ENCODE measurements at places on chromosomes 3 and 15. TPM values are rescaled to one million over a fixed set of nuclear protein-coding genes. Genes with fewer than 3 reads are reported as not detected.

DNA sequence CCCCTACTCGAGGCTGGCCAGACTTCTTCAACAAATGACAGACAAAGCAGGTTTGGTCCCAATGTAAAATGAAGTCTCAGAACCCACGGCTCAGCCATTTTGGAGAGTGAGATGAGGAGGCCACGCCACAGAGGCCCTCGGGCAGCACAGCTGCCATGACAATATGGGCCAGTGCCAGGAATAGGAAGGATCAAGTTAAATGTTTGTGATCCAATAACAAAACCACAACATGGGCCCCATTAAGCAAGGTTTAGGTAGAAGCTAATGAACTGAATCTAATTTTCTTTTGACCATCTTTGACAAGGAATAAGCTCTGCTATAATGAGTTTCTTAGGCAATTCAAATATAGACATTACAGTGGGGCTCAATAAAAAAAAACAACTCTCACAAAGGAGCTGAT lies 52.6 kb downstream of the RFTN1 start:
- no peak for DNase-seq
- no peaks in the 10 kb centered on the region for H3K27me3 ChIP-seq
- H3K4me1 ChIP-seq = no peaks in the 10 kb centered on the region
- no peak overlapping the region for H3K4me3 ChIP-seq
- H3K36me3 ChIP-seq = no peaks in the 10 kb centered on the region

GRCh38 chr3:152151216-152151876 lies 117.4 kb upstream of the MBNL1 start:
- H3K27ac ChIP-seq = peak overlapping the region; percentile 58
- no peaks in the 10 kb centered on the region for H3K36me3 ChIP-seq
- H3K4me1 ChIP-seq = no peaks in the 10 kb centered on the region

GRCh38 chr3:16513141-16514020 lies at the start of gene RFTN1:
TSS of gene RFTN1 (minus strand) at chr3:16513699. CDS start at chr3:16493869, 19,830 bp downstream.
- no peaks in the 10 kb centered on the region for H3K36me3 ChIP-seq
- H3K4me3 ChIP-seq = peak within 1 kb of the TSS; percentile 73
- H3K27me3 ChIP-seq = no peaks in the 10 kb centered on the region
- H3K27ac ChIP-seq = peak within 1 kb of the TSS; percentile 78

GRCh38 chr15:80578206-80578595 lies 116.9 kb upstream of the ABHD17C start:
- H3K36me3 ChIP-seq = no peaks in the 10 kb centered on the region
- no peak for DNase-seq
- no peak overlapping the region for H3K4me3 ChIP-seq
- no peak overlapping the region for H3K27ac ChIP-seq
- no peaks in the 10 kb centered on the region for H3K27me3 ChIP-seq

DNA sequence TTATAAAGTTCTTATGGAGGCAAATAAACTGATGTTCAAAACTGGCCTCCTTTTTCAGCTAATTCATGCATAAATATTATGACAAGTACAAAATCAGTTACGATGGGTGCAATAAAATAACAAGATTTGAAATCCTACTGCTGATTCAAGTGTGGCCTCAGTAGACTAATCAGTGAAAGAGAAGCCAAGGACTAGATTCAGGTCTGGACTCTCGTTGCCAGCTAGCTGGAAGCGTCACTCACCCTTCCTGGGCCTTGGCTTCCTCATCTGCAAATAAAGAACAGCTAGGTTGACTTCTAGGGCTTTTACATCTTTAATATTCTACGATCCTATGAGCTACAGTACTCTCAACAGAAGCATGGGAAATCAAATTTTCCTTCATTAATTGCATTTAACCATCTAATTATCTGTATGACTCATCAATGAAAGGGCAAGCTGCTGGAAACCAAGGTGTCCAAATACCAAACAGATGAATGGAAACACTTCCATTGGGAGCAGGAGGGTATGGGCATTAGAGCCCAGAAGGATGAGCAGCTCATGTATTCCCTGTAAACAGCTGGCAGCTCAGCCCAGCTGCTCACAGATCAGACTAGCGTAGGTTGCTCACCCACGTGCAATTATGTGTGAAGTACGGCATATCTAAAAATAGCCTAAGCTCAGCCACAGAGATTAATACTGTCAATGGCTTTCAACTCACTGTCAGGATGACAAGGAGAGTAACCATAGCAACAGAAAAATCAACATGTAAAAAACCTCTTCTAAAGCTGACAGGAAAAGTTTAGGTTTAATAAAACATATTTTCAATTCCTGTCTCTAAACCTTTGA lies 294.8 kb downstream of the PLCL2 start:
- DNase-seq = no peak
- H3K27me3 ChIP-seq = no peaks in the 10 kb centered on the region
- H3K36me3 ChIP-seq = no peaks in the 10 kb centered on the region
- no peak overlapping the region for H3K4me3 ChIP-seq
- H3K27ac ChIP-seq = no peak overlapping the region

GRCh38 chr3:27715454-27715806 lies 6.7 kb downstream of the EOMES start:
- no peak overlapping the region for H3K27ac ChIP-seq
- no peaks in the 10 kb centered on the region for H3K36me3 ChIP-seq
- no peaks in the 10 kb centered on the region for H3K4me1 ChIP-seq
- H3K4me3 ChIP-seq = no peak overlapping the region

DNA sequence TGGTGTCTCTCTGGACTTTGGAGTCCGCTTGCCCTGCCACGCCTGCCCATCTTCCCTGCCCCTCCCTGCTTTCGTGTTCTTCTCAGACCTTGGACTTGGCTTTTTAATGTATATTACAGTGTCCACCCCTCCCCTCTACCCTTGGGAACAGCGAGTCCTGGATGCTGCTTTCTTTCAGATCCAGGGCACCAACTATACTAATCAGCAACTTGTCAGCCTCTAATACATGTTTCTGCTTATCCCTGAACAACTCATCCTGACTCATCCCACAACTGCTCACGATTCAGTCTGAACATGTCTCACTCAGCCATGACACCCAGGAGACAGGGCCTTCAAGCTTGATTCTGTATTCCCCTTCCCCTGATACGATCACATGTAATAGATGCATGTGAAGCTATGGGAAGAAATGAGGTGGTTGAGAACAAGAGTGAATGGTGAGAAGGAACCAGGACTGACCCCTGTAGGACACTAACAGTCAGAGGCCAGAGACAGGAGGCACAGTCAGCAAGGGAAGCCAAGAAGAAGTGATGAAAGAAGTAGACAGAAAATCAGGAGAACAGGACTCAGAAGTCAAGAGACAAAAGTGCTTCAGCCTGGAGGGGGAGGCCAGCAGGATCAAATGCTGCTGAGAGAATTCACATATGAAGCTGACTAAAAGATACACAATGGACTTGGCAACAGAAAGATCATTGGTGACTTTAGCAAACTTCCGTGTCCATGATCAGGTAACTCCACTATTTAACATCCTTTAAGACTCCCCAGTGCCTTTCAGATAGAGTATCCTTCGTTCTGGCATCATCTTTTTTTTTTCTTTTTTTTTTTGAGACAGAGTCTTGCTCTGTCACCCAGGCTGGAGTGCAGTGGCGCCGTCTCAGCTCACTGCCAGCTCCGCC lies 35.4 kb downstream of the BCL2L10 start:
- H3K4me3 ChIP-seq = no peak overlapping the region
- no peaks in the 10 kb centered on the region for H3K36me3 ChIP-seq

- no peak for DNase-seq
- H3K4me1 ChIP-seq = peaks cover 10% of the 10 kb centered on the region
- H3K4me3 ChIP-seq = no peak overlapping the region
Measured at GRCh38 chr3:37963016-37963415, 27.6 kb upstream of the VILL start.

Gene LTK
- total RNA-seq = 0.24 TPM

Gene SAMD7
- not detected for total RNA-seq

Gene TNIK
- total RNA-seq = 20.3 TPM

Gene AADACL2
- total RNA-seq = not detected

DNA sequence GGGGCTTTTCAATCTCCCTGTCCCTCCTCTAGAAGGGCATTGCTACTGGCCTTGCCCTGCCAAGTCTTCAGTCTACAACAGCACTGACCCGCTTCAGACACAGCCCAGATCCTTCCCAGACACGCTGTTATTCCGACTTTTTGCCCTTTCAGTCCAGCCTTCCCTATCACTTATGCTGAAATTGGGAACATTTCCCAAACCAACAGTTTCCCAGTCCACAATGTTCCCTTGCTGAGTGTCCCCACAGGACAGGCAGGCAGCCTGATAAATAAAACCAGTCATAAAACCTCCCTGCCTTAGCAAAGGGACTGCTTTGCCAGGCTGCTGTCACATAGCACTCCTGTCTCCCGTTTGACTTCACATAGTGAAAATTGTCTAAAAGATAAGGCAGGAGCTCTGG lies 43.5 kb downstream of the GOLGA6L2 start:
- H3K36me3 ChIP-seq = no peaks in the 10 kb centered on the region
- no peak for DNase-seq
- no peaks in the 10 kb centered on the region for H3K27me3 ChIP-seq

- no peak overlapping the region for H3K27ac ChIP-seq
- H3K4me1 ChIP-seq = no peaks in the 10 kb centered on the region
- DNase-seq = no peak
- H3K36me3 ChIP-seq = no peaks in the 10 kb centered on the region
- H3K4me3 ChIP-seq = no peak overlapping the region
Measured at GRCh38 chr3:150149651-150150051, 179.0 kb upstream of the PFN2 start.

DNA sequence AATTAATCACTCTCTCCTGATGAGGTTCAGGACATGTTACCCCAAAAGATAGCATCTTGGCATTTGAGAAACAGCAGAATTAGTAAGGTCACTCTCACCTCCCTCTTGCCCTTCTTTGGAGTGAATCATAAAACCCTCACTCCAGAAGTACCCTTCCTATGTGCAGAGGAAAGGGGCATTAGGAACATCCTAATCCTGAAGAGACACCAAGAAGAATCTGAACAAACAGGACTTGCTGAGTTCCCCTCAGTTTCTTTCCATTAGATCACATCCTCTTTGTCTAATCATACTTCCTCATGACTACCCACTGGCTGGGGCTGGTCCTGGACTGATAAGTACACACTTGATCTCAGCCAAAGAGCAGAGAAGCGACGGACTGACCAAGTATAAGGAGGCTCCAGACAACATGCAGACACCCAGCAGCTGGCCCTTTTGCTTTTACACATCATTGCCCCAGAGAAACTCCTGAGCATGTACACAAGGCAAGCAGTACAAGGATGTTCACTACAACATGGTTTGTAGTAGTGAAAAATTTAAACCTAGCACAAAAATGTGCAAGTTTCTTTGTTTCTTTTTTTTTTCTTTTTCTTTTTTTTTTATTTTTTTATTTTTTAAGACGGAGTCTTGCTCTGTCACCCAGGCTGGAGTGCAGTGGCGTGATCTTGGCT lies 15.0 kb upstream of the TM6SF1 start:
- no peak overlapping the region for H3K27ac ChIP-seq
- H3K27me3 ChIP-seq = no peaks in the 10 kb centered on the region
- H3K4me3 ChIP-seq = no peak overlapping the region
- H3K4me1 ChIP-seq = no peaks in the 10 kb centered on the region
- DNase-seq = no peak

DNA sequence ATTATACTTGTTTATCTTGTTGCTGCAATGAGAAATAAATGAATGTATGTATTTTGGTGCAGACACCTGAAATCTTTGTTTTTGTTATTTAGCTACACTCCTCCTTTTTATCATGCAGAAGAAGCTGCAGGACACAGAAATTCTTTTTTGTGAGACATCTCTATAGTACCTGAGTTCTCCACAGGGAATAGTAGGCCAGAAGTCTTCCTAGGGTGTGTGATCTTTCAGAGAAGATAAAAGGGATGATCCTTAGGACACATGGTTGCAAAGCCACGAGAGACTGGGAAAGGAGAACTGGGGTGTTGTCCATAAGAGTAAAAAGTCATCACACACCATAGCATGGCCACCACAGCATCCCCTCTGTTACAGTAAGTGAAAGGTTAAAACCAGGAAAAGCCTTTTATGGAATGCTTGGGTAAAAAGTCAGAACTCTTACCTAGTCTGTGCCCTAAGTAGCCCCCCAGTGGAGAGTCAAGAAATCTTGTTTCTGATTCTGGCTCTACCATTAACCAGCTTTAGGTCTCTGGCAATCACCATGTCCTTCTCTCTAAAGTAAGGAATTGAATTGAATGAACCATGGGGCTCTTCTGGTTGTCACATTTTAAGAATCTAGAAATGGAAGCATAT lies 31.9 kb upstream of the ADGRG7 start:
- H3K4me1 ChIP-seq = no peaks in the 10 kb centered on the region
- H3K27ac ChIP-seq = no peak overlapping the region
- no peak overlapping the region for H3K4me3 ChIP-seq
- no peaks in the 10 kb centered on the region for H3K36me3 ChIP-seq

DNA sequence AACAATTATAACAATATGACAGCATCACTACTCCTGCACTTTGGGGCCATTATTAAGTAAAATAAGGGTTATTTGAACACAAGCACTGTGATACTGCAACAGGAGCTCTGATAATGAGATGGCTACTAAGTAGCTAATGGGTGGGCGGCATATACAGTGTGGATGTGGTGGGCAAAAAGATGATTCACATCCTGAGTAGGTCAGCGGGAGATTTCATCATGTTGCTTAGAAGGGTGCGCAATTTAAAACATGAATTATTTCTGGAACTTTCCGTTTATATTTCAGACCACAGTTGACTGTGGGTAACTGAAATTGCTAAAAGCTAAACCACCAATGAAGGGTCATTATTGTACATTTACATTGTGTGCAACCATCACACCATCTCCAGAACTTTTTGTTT lies 42.3 kb downstream of the FBXO22 start:
- H3K4me3 ChIP-seq = no peak overlapping the region
- no peak overlapping the region for H3K27ac ChIP-seq
- no peaks in the 10 kb centered on the region for H3K4me1 ChIP-seq
- DNase-seq = no peak
- H3K36me3 ChIP-seq = no peaks in the 10 kb centered on the region
- no peaks in the 10 kb centered on the region for H3K27me3 ChIP-seq

- peak; percentile 20 for DNase-seq
- H3K27ac ChIP-seq = peak overlapping the region; percentile 2
- H3K4me3 ChIP-seq = peak overlapping the region; percentile 52
Measured at GRCh38 chr15:80403712-80404056, 498 bp upstream of the ARNT2 start.

DNA sequence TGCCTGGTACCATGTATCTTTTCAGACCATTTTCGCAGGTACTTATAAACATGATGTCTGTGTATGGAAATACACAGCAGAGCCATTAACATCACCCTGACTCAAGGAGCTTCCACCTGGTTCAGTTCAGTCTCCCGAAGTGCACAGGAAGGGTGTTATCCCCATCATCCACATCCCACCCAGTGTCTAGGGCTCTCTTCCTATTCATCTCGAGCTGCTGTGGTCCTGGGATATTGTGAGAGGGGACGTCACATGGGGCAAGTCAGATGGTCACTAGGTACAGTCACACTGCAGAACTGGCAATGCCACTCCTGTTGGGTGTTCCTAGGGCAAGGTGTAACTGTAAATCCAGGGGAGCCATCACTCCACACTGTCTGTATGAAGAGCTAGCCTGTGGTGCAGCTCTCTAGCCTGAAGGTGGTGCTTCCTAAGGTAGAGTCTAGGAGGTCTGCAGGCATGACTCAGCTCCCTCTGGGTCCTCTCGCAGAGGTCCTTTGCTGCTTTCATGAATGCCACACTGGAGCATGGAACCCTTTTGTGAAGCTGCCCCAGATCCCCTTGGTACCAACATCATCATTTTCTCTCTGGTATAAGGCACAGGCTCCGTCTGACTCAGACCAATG lies 13.9 kb downstream of the ISLR2 start:
- no peaks in the 10 kb centered on the region for H3K27me3 ChIP-seq
- H3K27ac ChIP-seq = no peak overlapping the region
- DNase-seq = no peak
- H3K4me1 ChIP-seq = no peaks in the 10 kb centered on the region
- H3K36me3 ChIP-seq = no peaks in the 10 kb centered on the region

GRCh38 chr3:111392894-111393398 lies 149.1 kb upstream of the CD96 start:
- H3K4me3 ChIP-seq = no peak overlapping the region
- H3K4me1 ChIP-seq = no peaks in the 10 kb centered on the region
- no peaks in the 10 kb centered on the region for H3K36me3 ChIP-seq

Gene TXNRD3
- 13.8 TPM for total RNA-seq

Gene BDH1
- 4.4 TPM for total RNA-seq

All from uterus (tissue), 4 donors.